ENCODE measurements at places on chromosomes 2 and 18.

DNA sequence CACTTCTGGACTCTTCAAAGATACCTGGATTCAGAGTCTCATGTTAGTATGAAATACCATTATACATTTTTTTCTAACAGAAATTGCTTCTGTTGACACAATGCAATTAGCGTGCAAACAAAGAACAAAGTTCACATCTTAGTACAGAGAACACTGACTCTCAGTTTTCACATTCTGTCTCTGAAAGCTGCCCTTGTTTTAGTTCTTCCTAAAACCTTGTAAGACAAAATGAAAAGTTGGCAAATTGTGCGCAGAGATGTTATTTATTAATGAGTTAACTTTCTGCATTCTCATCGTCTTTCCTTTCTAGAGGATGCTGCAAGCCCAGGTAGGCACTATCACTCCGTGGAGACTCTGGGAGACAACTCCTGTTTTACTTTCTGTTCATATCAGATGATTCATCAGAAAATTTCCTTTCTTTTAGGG is 377.3 kb upstream of the POU3F3 start:
- DNase-seq: no peak

DNA sequence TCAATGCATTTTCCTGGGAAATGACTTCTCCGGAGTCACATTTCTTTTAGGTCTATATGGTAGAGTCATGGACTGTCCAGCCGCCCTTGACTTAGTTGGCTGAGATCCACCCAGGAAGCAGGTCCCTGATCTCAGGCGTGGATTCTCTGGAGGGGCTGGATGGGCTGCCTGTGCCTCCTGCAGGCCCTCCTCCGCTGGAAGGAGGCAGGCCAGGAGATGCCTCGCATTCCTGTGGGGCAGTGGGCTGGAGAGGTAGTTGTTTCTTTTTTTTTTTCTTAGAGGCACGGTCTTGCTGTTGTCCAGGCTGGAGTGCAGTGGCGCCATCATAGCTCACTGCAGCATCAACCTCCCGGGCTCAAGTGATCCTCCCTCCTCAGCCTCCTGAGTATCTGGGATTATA is 129.0 kb upstream of the MYCN start:
- no peak for DNase-seq

GRCh38 chr2:221156062-221156734 is 415.9 kb downstream of the EPHA4 start:
- no peak for DNase-seq

DNA sequence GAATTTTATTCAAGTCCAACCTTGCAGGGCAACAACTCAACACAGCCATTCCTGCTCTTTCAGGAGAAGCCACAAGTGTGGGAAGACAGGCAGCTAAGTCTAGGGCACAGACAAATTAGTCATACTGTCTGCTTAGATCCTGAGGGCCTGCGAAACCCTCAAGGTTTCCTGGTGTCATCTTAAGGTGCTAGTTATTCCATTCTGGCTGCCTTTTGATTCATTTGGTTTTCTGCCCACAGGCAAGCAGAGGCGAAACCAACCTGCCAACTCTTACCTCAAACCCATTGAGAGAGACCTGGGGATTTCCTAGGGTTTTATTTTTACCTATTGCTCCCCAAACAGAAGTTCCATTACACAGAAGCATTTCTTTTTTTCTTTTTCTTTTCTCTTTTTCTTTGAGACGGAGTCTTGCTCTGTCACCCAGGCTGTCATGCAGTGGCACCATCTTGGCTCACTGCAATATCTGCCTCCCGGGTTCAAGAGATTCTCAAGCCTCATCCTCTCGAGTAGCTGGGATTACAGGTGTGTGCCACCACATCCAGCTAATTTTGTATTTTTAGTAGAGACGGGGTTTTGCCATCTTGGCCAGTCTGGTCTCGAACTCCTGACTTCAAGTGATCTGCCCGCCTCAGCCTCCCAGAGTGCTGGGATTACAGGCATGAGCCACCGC is 23.7 kb upstream of the SCYGR1 start:
- DNase-seq: no peak

- no peak for DNase-seq
Observed at GRCh38 chr2:115084446-115084845, 642.0 kb downstream of the DPP10 start.

GRCh38 chr2:30408961-30409387 is 38.1 kb upstream of the LCLAT1 start:
- no peak for DNase-seq

- DNase-seq: no peak
Observed at GRCh38 chr2:16118611-16119590, 178.6 kb downstream of the MYCN start.

DNA sequence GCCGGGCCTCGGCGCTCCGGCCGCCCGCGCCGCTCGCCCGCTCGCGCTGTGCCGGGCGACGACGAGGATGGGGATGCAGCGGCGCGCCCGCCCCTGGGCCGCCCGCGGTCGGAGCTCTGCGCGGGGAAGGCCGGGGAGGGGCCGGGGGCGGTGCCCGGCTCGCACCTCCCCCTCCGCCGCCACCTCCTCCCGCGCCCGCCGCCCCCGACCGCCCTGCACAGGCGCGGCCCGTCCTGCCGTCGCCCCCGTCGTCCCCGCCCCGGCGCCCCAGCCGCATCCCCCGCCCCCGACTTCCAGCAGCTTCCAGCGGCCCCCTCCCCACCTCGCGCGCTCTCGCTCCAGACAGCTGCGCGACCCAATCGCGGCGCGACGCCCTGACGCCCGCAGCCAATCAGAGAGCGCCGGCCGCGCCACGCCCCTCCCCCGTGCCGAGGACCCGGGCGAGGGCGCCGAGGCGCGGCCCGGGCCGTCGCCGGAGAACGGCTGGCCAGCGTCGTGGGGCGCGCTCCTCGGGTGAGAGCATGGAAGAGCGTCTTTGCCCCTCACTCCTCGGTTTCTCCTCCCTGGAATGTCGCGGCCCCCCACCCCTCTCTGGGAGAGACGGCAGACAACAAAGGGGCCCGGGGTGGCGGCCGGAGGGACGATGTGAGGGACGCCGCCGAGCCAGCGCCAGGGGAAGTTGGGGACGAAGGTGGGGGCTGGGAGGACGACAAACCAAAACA is at the start of gene MBOAT2:
Gene MBOAT2 (minus strand): TSS at position 69 of the 722 bp plus-strand sequence. CDS start 70 bp downstream, outside the sequence.
- peak; percentile 60 for DNase-seq

DNA sequence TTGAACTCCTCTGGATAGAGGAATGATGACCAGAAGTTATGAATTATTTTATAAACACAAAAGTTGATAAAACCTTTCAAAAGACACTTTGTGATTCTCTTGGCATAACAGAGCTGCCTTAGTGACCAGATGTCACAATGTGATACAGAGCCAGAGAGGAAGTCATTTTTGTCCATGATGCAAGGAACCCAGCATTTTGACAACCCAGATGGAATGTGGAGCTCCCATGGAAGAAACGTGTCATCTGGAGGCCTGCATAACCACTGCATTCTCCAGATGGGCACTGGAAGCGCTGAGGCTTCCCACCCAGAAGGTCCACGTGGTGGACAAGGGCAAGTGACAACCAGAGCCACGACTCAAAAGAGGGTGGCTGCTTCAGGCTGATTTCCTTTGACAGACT is 30.1 kb downstream of the HRH4 start:
- DNase-seq: no peak
